ENCODE measurements at places on chromosomes 2 and 18.

DNA sequence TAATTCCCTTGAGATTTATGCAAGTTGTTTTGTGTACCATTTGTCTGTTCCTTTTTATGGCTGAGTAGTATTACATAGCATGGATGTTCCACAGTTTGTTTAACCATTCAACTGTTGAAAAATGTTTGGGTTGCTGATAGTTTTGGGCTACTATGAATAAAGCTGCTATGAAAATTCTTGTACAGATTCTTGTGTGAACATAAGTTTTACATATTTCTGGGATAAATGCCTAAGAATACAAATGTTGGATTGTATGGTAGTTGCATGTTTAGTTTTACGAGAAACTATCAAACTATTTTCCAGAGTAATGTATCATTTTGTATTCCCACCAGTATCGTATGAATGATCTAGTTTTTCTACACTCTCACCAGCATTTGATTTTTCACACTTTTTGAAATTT, 407.3 kb downstream of the PLCL1 start:
- DNase-seq: no peak

- no peak for DNase-seq
Observed at GRCh38 chr18:35143622-35144596, 96.9 kb upstream of the ZNF397 start.

GRCh38 chr18:47877892-47878291, 52.6 kb downstream of the SMAD2 start:
- DNase-seq: no peak

GRCh38 chr2:183495079-183495478, 370.8 kb downstream of the NUP35 start:
- no peak for DNase-seq

GRCh38 chr2:212294816-212295215, 243.8 kb downstream of the ERBB4 start:
- DNase-seq: no peak

GRCh38 chr2:176105078-176105729, 1.9 kb upstream of the HOXD11 start:
- no peak for DNase-seq

DNA sequence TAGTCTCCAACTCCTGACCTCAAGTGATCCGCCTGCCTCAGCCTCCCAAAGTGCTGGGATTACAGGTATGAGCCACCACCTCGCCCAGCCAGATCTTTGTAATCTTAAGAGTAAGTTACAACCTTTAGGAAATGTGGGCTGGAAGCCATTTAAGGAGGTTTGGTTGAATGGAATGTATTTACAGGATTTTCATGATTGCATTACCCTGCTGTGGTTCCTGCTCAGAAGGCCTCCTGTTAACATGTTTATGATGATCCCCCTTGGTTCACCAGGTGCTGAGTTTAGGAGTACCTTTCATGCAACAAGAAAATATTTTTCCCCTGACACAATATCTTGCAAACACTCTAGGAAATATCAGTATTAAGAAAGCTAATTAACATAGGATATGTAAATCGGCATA, 187.4 kb upstream of the SH3BP4 start:
- no peak for DNase-seq

- no peak for DNase-seq
Observed at GRCh38 chr2:119760956-119761275, 1.2 kb downstream of the PTPN4 start.

DNA sequence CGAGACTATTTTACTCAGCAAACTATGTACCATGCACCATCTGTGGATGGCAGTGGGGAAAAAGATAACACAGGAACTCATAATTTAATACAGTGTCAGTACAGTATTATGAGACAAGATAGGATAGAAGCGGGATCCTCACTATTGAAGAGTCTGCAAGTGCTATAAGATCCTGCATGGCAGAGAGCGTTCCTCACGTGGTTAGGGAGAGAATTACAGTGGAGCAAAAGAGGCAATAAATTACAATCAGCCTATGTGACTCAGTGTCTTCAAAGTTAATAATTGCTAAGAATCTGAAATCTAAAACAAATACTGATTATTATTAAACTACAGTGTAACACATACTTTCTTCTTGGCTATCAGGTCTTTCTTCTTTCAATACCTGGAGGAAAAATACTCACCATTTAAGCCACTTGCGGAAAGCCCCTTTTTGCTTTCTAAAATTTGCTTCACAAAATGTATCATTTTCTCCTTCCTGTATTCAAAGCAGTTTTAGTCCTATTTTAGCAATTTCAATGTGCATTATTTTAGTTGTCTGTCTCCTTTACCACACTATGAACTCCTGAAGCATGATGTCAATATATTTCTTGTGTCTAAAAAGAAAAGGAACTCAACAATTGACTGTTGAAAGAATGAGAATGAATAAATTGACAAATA, 342.9 kb downstream of the SPAG16 start:
- DNase-seq: no peak

DNA sequence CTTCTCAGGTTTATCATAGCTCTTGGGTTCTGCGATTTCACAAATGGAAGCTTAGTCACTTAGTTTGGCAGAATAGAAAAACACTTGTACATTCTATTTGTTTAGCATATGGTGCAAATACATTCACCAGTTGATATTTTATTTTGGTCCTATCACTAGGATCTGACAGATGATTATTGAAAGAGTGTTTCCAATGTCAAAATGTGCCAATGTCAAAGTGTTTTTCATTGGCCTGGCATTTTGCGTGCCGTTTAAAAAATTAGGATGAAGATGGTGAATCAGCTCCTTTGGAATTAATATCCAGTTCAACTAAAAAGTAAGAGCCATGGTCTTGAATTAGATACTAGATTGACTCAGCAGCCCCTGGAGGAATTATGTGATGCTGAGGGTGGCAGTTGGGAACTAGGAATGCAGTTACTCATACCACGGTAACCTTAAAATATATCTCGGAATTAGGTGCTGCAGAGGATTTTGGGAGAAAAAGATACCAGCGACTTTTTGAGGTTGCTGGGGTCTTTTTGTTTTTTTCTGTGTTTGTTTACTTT, 87.0 kb downstream of the SPHKAP start:
- DNase-seq: no peak

- DNase-seq: no peak
Observed at GRCh38 chr18:55489034-55489986, 98.7 kb downstream of the TCF4 start.

- no peak for DNase-seq
Observed at GRCh38 chr2:164110515-164110914, 374.7 kb upstream of the FIGN start.

DNA sequence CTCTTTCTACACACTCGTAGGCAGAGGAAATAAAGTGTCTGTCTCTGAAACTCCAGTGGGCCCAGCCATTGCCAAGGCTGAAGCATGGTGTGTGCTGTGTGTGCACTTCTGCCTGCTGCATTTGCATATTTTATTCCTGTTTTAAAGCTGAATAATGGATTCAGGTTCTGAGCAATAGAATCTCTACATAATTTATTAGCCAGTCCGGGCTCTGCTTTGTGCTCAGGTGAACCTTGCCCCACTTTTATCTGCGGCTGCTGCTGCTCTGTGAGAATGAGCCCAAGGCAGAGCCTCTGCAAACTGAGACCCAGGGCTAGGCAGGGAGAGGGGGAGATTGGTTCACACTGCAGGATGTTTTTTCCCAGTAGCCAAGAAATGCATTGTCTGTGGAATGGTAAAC, 64.6 kb upstream of the SH3BP4 start:
- no peak for DNase-seq

DNA sequence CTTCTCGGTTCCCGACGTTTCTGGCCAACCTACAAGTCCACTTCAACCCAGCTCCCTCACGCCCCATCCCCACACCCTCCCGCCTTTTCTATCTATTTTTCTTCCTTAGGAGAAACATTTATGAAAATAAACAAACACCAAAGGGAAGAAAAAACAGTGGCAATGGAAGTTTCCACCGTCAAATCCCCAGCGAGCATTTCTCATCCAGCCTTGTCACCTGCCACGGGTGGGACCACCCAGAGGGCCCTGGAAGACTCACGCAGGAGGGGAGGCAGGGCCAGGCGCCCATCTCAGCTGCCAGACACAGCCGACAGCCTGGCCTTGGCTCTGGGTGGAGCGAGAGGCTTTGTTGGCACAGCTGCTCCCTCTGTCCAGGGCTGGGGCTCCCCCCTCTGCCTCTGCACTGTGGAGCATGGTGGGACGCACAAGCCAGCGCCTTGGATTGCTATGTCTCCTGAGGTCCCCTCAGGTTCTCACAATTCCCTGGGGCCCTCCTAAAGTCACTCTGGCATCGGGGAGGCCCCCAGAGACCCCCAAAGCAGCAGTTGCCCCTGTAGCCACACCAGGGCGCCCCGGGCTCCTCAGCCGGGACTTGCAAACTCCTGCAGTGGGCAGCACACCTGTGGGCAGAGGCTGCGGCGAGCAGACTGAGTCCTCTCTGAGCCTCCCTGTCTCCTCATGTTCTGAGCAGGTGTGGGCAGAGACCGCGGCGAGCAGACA, 395.7 kb upstream of the SALL3 start:
- DNase-seq: no peak

DNA sequence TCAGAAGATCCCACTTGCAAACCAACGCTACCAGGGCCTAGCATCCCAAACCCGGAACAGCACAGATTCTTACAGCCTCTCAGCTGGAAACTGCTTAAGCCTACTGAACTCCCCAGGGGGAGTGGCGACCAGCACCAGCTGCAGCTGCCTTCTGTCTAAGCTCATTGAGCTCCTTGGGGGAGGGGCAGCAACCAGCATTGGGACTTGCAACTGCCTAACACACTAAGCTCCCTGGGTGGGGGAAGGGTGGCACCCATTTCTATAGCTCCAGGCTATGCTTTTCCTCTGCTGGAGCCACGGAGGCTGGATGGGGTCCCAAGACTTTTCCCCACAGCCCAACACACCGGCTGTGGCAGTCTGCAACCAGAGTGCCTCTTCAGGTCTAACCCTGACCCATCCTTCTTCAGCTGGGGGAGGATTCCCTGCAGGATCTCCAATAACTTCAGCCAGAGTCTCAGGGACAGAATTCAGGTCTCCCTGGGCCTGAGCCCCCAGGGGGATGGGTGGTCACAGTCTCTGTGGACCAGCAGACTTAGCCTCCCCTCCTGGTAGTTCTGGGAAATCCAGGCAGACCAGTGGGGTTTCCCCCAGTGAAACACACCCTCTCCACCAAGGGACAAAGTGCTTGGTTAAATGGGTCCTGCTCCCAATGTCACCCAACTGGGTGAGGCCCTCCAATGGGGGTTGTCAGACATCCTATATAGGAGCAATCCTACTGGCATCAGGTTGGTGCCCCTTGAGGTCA, 45.9 kb upstream of the ITGA4 start:
- no peak for DNase-seq

GRCh38 chr2:120594856-120595685, 140.6 kb upstream of the GLI2 start:
- DNase-seq: no peak

DNA sequence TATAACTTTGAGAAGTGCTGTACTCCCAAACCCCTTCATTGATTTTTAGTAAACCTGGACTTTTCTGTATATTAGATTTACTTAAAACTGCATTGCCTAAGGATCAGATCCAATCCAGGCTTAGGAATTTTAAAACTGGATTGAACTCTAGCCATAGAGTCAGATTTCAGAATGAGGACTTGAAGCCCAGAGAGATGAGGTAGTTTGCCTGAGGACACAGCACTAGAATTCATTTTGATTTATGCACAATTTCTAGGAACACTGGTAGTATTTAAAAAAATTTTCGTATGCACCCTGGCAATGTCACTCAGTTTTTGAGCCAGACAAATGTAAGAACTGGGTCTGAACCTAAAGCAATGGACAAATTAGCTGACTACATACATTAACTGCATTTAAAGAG, 144.9 kb downstream of the KCTD1 start:
- no peak for DNase-seq

DNA sequence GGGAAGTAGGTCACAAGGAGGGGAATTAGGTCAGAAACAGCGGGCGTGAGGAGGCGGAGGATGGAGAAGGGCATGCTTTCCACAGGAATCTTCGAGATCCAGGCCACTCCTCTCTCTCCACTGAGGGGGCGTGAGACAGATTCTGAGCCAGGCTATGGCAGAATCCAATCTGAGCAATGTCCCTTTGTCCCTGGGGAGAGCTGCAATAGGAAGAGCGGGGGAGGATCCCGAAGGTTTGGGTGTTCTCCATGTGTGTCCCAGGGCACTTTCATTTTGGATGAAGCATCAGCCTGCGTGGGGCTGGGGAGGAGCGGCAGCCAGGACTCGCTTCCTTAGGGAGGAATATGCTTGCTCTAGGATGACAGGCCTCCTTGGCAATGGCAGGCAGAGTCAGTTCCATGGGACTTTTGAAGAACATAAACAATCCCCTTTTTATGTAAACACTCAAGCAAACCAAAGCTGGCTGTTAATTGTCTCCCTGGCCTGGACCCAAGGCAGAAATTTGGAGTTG, 84.0 kb downstream of the LIPG start:
- no peak for DNase-seq
